Fibroblast of skin of right quadriceps (primary cell): ENCODE measurements at places on chromosomes 3 and 15.

DNA sequence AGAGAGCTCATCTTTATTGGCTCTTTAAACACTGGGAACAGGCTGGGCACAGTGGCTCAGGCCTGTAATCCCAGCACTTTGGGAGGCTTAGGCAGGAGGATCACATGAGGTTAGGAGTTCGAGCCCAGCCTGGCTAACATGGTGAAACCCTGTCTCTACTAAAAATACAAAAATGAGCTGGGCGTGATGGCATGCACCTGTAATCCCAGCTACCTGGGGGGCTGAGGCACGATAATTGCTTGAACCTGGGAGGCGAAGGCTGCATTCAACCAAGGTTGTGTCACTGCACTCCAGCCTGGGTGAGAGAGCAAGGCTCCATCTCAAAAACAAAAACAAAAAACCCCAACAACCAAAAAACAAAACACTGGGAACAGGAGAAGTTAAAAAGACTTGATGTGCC, 72.1 kb downstream of the CHAC1 start:
- no peak for DNase-seq

DNA sequence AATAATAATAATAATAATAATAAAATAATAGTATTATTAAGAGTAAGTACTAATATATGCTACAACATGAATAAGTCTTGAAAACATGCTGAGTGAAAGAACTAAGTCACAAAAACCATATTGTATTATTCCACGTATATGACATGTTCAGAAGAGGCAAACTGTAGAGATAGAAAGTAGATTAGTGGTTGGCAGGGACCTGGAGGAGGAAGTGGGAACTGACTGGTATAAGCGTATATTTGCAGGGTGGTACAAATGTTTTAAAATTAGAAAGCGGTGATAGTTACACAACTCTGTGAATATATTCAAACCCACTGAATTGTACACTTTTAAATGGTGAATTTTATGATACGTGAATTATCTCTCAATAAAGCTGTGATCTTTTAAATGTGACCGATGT, 32.8 kb downstream of the LRRK1 start:
- DNase-seq: no peak

DNA sequence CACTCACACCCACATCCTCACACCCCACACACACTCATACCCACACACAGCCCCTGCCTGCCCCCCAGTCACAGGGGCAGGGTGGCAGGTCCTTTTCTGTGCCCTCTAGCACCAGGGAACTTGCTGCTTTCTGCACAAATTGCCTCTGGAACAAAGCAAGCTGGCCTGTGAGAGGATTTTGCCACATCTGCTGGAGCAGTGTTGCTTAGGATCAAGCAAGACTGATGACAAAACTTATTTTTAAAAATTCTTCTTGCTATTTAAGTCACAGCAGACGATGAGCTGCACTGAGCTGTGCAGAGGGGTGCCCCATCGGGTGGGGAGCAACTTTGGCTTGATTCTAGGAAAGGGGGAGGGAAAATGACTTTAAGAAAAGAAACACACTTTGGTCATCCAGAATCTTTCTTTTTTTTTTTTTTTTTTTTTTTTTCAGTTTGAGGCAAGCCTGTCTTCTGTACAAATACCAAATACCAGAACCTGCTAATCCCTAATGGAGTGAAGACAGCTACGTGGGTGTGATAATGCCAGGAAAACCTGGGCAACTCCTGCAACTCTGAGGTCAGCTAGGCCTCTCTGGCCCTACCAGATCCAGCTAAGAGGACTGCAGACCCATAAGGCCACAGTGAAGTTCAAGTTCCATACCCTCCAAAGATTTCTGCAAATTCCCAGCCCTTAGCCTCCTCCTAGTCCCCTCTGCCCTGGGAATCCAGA, 195.3 kb downstream of the ABHD5 start:
- DNase-seq: no peak

DNA sequence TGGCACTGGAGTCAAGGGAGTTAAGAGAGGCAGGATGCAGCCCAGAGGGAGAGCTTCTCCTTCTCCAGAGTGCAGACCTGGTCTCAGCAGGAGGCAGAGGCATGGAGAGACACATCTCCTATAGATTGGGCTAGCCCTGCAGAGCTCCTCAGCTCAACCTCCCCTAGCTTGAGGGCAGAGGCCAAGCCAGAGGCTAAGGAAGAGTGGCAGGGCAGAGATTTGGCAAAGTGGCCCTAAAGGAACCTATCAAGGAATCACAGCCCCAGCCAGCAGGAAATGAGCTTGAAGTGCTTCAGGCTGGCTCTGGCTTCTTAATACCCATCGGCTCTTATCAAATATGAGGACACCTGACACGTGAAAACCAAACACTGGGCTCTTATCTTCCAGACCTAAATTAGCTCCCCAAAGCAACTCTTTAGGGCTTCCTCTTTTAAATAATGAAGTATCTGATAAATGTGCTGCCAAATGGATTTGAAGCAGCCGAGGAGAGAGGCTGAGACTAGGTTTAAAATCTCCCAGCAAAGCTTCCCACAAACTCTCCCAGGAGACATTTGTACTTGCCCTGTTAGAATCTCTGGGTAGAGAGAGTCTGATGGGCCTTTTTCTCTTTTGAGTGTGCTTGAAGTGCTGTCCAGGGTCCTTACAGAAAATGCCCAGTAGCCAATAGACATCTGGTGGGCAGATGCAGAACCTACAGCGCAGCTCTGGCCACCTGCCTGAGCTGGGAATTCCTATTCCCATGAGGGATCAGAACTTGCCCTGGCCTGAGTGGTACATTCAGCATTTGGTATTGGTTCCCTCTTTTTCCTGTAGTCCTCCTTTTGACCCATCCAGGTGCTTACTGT, 271.4 kb downstream of the CLSTN2 start:
- peak; percentile 37 for DNase-seq

GRCh38 chr3:39153977-39154279, 537 bp upstream of the CSRNP1 start:
- DNase-seq: no peak
